Panc1 (cell line): ENCODE measurements at places on chromosomes 2 and 18. TPM values are rescaled to one million over a fixed set of nuclear protein-coding genes. Genes with fewer than 3 reads are reported as not detected.

- no peaks in the 10 kb centered on the region for H3K36me3 ChIP-seq
- H3K27me3 ChIP-seq, result peaks cover 7% of the 10 kb centered on the region
- no peak for DNase-seq
- H3K27ac ChIP-seq, result no peak overlapping the region
Measured at GRCh38 chr2:176821350-176821749, 391.2 kb upstream of the HNRNPA3 start.

Gene CHST9
- 0.05 TPM for total RNA-seq

GRCh38 chr2:159093497-159093896 is 125.1 kb downstream of the TANC1 start:
- no peaks in the 10 kb centered on the region for H3K36me3 ChIP-seq
- peaks cover 55% of the 10 kb centered on the region for H3K4me1 ChIP-seq
- H3K27ac ChIP-seq, result peak overlapping the region; percentile 86
- DNase-seq, result no peak
- no peak overlapping the region for H3K4me3 ChIP-seq

DNA sequence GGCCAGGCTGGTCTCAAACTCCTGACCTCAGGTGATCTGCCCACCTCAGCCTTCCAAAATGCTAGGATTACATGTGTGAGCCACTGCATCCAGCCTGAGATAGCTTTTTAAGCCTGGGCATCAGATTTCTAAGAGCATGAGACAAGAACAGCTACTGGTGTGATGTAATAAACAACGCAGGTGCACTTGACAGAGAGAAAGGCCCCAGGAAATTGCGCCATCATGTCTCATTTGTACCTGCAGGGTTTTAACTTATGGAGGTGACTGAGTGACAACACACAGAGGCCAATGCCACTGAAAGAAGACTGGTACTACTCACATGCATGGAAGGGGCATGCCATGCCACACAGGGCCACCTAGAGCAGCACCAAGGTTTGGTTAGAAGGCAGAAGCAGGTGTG is 209.4 kb downstream of the SP3 start:
- H3K36me3 ChIP-seq, result no peaks in the 10 kb centered on the region
- DNase-seq, result no peak
- H3K27me3 ChIP-seq, result no peaks in the 10 kb centered on the region
- H3K27ac ChIP-seq, result no peak overlapping the region

DNA sequence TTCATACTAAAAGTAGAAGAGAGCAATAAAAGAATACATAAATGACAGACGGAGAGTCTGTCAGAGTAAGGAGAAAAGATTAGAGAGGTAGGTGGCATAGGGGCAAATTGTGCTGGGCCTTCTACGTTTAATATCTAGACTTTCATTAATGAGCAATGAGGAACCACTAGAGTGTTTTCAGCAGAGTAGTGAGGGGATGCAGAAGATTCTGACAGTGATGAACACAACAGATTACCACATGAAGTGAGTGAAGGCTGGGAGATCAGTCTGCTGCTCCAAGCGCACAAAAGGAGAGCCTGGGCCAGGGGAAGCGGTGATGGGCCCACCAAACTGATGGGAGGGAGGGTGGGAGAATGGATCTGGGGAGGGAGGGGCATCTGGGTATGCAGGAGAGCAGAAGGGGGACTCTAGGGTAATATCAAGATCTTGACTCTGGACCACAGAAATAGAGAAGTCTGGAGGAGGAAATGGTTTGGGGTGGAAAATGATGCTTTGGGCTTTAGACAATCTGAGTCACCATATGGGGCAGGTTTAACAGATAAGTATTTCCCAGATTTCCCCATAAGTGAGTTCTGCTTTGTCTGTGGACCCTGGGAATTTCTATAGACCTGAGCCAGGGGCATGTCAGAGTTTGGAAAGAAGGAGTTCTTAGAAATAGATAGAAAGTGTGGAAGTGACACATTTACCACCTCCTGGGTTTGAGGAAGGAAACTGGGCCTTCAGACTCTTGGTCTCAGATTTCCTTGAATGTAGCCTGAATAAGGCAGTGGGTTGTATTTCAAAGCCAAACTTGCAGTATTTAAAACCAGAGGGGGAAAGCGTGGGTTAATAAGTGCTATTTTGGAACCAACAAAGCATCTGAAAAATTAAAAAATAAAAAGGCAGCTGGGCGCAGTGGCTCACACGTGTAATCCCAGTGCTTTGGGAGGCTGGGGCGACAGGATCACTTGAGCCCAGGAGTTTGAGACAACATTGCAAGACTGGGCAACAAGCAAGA is 15.0 kb upstream of the IL1A start:
- no peaks in the 10 kb centered on the region for H3K27me3 ChIP-seq
- no peak overlapping the region for H3K27ac ChIP-seq
- no peak for DNase-seq
- no peak overlapping the region for H3K4me3 ChIP-seq
- H3K36me3 ChIP-seq, result no peaks in the 10 kb centered on the region
- H3K4me1 ChIP-seq, result no peaks in the 10 kb centered on the region

GRCh38 chr18:36527051-36527450 is 229.5 kb downstream of the FHOD3 start:
- H3K27me3 ChIP-seq, result no peaks in the 10 kb centered on the region
- H3K4me1 ChIP-seq, result peaks cover 3% of the 10 kb centered on the region; the same call in 1 of the 2 replicates
- no peak for DNase-seq
- H3K4me3 ChIP-seq, result no peak overlapping the region
- no peaks in the 10 kb centered on the region for H3K36me3 ChIP-seq

Gene GPN1
- 37.2 TPM for total RNA-seq

Gene ASXL3
- 0.74 TPM for total RNA-seq

- DNase-seq, result no peak
- H3K4me3 ChIP-seq, result no peak overlapping the region
Measured at GRCh38 chr2:437756-438393, 150.0 kb upstream of the ALKAL2 start.

Gene SPDYA
- 0.87 TPM for total RNA-seq

DNA sequence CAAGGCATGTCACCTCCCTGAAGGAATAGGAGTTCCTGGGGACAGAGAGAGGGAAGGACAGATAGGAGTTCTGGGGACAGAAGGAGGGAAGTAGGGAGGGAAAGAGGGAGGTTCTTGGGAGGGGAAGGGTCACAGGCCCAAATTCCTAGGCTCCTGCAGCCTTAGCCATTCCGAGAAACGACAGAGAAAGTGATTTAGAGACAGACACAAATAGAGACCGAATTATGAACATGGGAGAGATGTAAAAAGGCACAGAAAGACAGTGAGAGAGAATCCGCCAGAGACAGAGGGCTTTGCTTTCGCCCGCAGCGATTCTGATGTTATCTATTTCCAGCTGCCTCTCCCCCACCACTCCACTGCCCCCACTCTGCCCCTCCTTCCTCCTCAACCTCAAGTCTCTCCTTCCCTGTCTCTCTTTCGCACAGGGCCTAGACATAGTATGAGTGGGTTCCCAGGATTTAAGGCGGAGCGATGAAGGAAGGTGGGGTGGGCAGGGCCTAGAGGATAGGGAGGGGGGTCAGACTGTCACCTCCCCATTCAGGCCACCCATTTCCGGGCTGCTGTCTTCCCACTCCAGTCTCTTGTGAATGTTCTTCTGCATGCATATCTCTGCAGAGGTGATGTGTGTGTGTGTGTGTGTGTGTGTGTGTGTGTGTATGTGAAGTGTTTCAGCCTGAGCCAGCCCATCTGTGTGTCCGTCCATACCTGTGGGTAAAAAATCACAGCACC is 3.3 kb upstream of the WNT6 start:
- H3K4me3 ChIP-seq, result no peak overlapping the region
- H3K4me1 ChIP-seq, result peaks cover 21% of the 10 kb centered on the region
- H3K36me3 ChIP-seq, result no peaks in the 10 kb centered on the region
- H3K27me3 ChIP-seq, result peaks cover 9% of the 10 kb centered on the region
- peak overlapping the region; percentile 25; the same call in 1 of the 2 replicates for H3K27ac ChIP-seq

DNA sequence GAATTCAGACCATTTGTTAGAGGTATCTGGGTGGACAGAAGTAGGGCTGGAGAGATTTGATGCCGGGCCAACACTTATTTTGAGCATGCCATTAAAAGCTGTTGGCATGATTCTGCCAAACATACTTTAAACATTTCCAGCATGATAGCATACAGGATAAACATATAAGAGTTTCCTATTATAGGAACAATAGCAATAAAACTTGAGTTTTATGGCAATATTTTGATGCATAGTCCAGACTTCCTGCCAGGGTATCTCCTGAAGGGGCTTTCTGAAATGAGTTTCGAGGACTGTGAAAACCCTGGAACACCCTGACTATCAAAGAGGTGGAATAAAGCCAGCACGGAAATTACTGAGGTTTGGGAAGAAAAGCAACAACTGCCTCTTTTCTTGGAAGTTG is 1398.0 kb upstream of the NXPH2 start:
- H3K36me3 ChIP-seq, result no peaks in the 10 kb centered on the region
- H3K27me3 ChIP-seq, result no peaks in the 10 kb centered on the region
- DNase-seq, result no peak
- H3K4me3 ChIP-seq, result no peak overlapping the region
- no peak overlapping the region for H3K27ac ChIP-seq

- no peak overlapping the region for H3K27ac ChIP-seq
- no peaks in the 10 kb centered on the region for H3K27me3 ChIP-seq
- H3K4me1 ChIP-seq, result no peaks in the 10 kb centered on the region
Measured at GRCh38 chr2:48467637-48468036, 62.3 kb upstream of the STON1 start.

- no peaks in the 10 kb centered on the region for H3K36me3 ChIP-seq
- H3K4me1 ChIP-seq, result no peaks in the 10 kb centered on the region
- H3K27me3 ChIP-seq, result no peaks in the 10 kb centered on the region
- H3K4me3 ChIP-seq, result no peak overlapping the region
Measured at GRCh38 chr2:46469116-46469515, 10.2 kb upstream of the TMEM247 start.

GRCh38 chr2:235560345-235560744 is 66.5 kb downstream of the AGAP1 start:
- no peak for DNase-seq
- 0 out of 2 replicates have a peak, but pooled peaks cover 4% of the 10 kb centered on the region for H3K4me1 ChIP-seq
- no peaks in the 10 kb centered on the region for H3K27me3 ChIP-seq
- no peak overlapping the region for H3K27ac ChIP-seq
- H3K36me3 ChIP-seq, result no peaks in the 10 kb centered on the region

- no peak overlapping the region for H3K4me3 ChIP-seq
- no peak for DNase-seq
- no peaks in the 10 kb centered on the region for H3K27me3 ChIP-seq
- no peak overlapping the region for H3K27ac ChIP-seq
Measured at GRCh38 chr2:54208364-54209240, 47.4 kb downstream of the TSPYL6 start.

DNA sequence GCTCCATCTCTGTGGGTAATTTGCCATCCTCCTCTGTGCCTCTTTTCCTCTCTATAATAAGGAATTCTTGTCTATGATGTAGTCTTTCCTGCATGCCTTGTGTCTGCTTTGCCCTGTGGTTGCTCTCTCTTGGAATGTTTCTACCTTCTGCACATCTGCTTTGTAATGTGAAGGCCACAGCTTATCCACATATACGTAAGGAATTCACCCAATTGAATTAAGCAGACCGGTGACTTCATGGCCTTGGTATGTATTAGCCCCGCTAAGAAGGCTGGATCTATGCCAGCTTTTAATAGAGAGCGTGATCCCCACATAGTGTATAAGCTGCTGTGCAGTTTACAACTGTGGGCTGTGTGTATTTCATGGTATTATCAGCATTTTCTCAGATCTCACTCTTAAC is 274.7 kb downstream of the RNF144A start:
- H3K27me3 ChIP-seq, result no peaks in the 10 kb centered on the region
- no peaks in the 10 kb centered on the region for H3K36me3 ChIP-seq
- H3K27ac ChIP-seq, result no peak overlapping the region
- H3K4me3 ChIP-seq, result no peak overlapping the region

GRCh38 chr2:15189216-15189615 is 371.9 kb downstream of the NBAS start:
- no peaks in the 10 kb centered on the region; the same call in 1 of the 2 replicates for H3K36me3 ChIP-seq
- H3K27me3 ChIP-seq, result no peaks in the 10 kb centered on the region
- H3K4me1 ChIP-seq, result no peaks in the 10 kb centered on the region
- no peak for DNase-seq

DNA sequence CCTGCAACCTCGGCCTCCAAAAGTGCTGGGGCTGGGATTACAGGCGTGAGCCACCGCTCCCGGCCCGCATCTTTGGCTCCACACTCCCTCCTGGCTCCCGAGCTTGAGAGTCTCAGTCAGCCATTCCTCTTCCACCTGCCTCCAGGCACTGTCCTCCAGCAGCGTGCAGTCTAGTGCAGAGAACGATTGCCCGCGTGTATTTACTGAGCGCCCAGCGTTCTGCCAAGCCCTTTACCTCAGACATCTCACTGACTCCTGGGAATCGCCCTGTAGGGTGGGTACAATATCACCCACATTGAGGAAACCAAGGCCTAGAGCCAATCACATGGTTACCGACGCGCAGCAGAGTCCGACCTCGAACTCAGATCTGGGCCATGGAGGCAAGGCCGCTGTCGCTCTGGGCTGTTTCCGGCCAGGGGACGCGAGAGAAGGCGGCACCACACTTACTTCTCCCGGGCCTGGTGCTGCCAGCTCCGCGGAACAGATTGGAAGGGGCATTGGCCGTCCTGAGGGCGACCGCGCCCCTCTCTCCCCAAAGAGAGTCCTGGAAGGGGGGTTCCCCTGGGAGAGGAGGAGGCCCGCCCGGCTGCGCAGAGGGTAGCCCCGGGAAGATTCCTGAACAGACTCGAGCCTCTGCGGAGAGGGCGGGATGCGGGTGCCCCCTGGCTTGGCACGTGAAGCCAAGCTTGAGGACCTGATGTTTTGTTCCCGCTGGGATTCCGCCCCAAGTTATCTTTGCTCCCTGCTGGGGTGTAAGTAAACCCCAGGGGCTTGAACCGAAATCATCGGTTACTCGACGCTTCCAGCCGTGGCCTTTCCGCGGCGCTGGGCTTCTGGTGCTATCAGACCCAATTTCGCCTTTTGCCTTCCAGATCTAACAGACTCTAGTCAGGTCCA is 5.2 kb upstream of the DLX2 start:
- no peak for DNase-seq
- H3K4me3 ChIP-seq, result no peak overlapping the region
- no peak overlapping the region for H3K27ac ChIP-seq
- H3K36me3 ChIP-seq, result no peaks in the 10 kb centered on the region; the same call in 1 of the 2 replicates
- peaks cover 4% of the 10 kb centered on the region; the same call in 1 of the 2 replicates for H3K4me1 ChIP-seq
- no peaks in the 10 kb centered on the region for H3K27me3 ChIP-seq

DNA sequence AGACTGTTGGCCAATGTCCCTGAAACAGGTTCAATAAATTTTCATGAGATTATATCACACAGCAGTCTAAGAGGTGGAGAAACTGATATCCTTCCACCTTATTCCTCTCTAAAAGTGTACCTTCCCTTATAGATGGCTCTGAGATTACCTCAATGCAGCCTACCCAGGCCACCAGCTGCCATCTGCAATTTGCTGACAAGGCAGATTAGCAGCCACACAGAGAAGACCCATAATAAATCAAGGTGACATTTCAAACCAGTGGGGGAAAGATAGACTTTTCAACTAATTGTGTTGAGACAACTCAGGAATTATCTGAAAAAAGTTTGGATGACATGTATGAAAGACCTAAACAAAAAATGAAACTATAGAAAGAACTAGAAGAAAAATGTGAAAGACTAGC is 43.2 kb downstream of the ZBTB7C start:
- H3K27ac ChIP-seq, result no peak overlapping the region
- H3K4me3 ChIP-seq, result no peak overlapping the region
- no peaks in the 10 kb centered on the region for H3K36me3 ChIP-seq
- no peaks in the 10 kb centered on the region for H3K4me1 ChIP-seq
- no peak for DNase-seq

GRCh38 chr2:164114937-164115336 is 379.1 kb upstream of the FIGN start:
- no peak overlapping the region for H3K27ac ChIP-seq
- DNase-seq, result no peak
- H3K36me3 ChIP-seq, result no peaks in the 10 kb centered on the region; the same call in 1 of the 2 replicates
- no peak overlapping the region for H3K4me3 ChIP-seq

GRCh38 chr18:2060086-2060485 is 511.2 kb downstream of the METTL4 start:
- no peak overlapping the region for H3K27ac ChIP-seq
- no peaks in the 10 kb centered on the region for H3K27me3 ChIP-seq
- no peak overlapping the region for H3K4me3 ChIP-seq

- no peak for DNase-seq
- H3K4me1 ChIP-seq, result no peaks in the 10 kb centered on the region
- H3K36me3 ChIP-seq, result no peaks in the 10 kb centered on the region
- no peak overlapping the region for H3K27ac ChIP-seq
Measured at GRCh38 chr18:45175511-45175910, 439.8 kb upstream of the SLC14A2 start.

Gene ANKRD12
- total RNA-seq, result 30.7 TPM
